T-helper 2 cell treated with Interferon-gamma antibody and Interleukin-4, amounts not matched to agents 5 μg/mL and 100 μg/mL, for 36 hours (primary cell): ENCODE measurements at places on chromosomes 13 and 19.
A peak's percentile ranks its signal among the peaks of the same experiment; 100 is the strongest.

- peak; percentile 2 for DNase-seq
- H3K4me3 ChIP-seq, result no peak overlapping the region
- H3K4me1 ChIP-seq, result no peaks in the 10 kb centered on the region
Measured at GRCh38 chr19:29488316-29488715, 37.5 kb upstream of the VSTM2B start.

- DNase-seq, result no peak
- no peak overlapping the region for H3K4me3 ChIP-seq
- peaks cover 3% of the 10 kb centered on the region for H3K4me1 ChIP-seq
- no peak overlapping the region for H3K27ac ChIP-seq
- no peaks in the 10 kb centered on the region for H3K36me3 ChIP-seq
Measured at GRCh38 chr13:78589206-78589605, 14.1 kb downstream of the POU4F1 start.

DNA sequence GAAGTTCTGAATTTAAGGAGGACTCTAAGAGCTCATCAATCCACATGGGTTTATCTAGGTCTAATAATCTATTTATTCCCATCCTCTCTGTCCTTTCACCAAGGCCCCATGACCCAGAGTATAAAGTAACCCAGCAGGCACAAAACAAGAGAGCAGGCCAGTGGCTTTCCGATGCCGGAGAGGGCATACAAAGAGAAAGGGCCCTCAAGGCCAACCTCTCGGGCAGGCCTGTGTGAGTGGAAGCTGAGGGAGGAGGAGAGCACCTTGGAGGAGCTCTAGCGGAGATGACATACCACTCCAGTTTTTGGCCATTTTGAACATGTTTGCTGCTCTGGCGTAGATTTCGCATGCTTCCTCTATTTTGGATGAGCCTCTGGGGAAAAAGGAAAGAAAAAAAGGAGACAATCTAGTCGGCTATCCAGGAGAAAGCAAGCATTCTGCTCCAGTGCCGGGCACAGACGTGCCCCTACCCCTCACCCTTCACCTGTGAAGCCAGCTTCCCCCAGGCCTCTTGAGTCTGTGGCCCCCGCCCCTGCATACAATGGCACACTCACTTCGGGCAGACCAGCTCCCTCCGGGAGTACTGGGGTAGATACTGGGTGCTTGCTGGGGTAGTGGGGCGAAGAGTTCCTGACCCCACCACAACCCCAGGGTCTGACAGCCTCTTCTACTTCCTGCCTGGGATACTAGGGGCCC, 11.6 kb downstream of the NAPA start:
- H3K27me3 ChIP-seq, result no peaks in the 10 kb centered on the region
- peaks cover 10% of the 10 kb centered on the region for H3K36me3 ChIP-seq
- no peaks in the 10 kb centered on the region for H3K4me1 ChIP-seq
- no peak for DNase-seq
- H3K4me3 ChIP-seq, result no peak overlapping the region

DNA sequence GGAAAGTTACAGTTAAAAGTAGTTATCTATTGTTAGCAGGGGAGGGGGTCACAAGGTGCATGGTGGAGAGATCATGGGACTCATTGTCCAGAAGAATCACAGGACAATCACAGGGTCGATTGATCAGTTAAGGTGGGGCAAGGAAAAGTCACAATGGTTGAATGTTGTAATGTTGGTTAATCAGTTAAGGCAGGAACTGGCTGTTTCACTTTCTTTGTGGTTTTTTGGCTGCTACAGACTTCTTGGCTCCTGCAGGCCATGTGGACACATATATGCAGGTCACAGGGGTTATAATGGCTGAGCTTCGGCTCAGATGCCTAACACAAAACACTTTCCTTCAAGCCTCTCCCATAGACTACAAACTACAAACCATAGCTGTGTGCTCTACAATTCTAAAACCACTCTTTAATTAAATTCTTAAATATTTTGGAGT, 6.9 kb upstream of the ZNF431 start:
- peaks cover 2% of the 10 kb centered on the region for H3K4me1 ChIP-seq
- H3K36me3 ChIP-seq, result peaks cover 2% of the 10 kb centered on the region
- no peak for DNase-seq

DNA sequence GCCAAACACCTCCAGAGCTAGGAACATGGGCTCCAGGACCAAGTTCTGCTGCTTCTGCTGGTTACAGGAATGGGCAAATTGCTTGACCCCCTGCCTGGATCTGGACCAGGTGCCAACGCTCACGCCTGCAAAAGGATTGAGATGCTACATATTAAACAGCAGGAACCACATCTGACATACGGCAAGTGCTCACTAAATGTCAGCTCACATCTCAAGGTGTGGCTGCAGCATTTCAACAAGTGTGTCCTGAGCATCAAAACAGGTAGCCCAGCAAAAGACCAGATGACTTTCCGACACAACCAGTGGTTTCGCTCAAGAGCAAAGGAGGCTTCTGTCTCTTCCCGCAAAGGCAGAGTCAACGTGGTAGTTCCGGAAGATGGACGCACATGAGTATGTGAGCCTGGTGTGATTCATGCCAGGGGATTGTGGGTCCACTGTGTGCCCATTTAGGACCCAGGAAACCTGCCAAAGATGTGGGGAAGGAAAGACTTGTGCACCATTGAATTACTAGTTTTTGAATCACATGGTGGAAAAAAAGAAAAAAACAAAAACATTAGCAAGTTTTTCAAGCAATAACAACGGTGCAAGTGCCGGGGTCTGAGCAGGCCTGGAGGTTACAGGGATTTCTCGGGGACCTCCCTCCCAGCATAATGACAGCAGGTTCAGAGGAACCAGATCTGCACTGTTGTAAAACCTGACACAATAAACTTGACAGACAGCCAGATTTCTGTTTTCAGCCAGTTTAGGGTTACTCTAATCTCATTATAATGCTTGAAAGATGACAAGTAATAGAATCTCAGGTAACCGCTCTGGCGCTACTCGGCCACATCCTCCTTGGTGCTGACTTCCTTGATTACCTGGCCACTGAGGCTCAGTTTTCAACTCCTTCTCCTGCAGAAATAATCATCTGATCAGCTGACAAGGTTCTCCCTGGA, 77.9 kb downstream of the SOX1 start:
- H3K27ac ChIP-seq, result no peak overlapping the region
- H3K27me3 ChIP-seq, result no peaks in the 10 kb centered on the region
- no peak overlapping the region for H3K4me3 ChIP-seq
- no peaks in the 10 kb centered on the region for H3K36me3 ChIP-seq

- H3K4me3 ChIP-seq, result no peak overlapping the region
- H3K4me1 ChIP-seq, result no peaks in the 10 kb centered on the region
- DNase-seq, result no peak
- no peak overlapping the region for H3K27ac ChIP-seq
- H3K27me3 ChIP-seq, result no peaks in the 10 kb centered on the region
Measured at GRCh38 chr13:82878536-82878935, 1003.7 kb downstream of the SLITRK1 start.

DNA sequence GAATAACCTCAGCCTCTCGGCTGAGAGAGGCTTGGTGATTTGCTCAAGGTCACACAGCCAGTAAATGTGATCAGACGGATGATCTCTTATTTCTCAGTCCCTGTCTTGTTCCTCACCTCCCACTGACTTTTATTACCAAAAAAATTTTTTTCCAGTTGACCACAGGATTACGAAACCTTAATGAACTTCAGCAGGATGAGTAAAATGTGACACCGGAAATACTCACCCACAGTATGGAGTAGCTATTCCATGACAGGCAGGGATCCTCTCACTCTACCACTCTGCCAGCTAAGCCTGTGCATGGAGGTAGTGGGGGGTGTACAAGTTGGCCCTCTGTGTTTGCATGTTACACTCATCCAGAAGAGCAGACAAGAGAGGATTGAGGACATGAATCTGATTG, 916.4 kb downstream of the UQCRFS1 start:
- no peak overlapping the region for H3K4me3 ChIP-seq
- DNase-seq, result no peak

GRCh38 chr19:15014579-15014978, 34.7 kb upstream of the CASP14 start:
- H3K27ac ChIP-seq, result no peak overlapping the region
- H3K4me1 ChIP-seq, result no peaks in the 10 kb centered on the region
- DNase-seq, result no peak
- H3K4me3 ChIP-seq, result no peak overlapping the region
- no peaks in the 10 kb centered on the region for H3K36me3 ChIP-seq

GRCh38 chr13:77692746-77693448, 4.6 kb upstream of the SLAIN1 start:
- H3K4me3 ChIP-seq, result no peak overlapping the region

DNA sequence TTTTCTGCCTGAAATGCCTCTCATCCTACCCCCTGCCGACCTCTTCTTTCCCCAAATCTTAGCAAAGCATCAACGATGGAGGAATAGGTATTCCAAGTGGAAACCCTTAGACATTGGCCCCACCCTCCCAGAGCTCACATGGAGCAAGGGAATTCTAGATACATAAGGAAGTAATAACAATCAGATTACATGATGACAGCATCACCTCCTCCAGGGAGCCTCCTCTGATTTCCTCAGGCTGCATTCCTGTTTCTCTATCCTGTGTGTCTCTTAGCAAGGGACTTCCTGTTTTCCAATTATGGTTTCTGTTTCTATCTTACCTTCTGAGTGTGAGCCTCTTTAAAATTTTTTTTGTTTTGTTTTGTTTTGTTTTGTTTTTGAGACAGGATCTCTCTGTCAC, 246.6 kb downstream of the TSHZ3 start:
- no peak overlapping the region for H3K4me3 ChIP-seq
- no peaks in the 10 kb centered on the region for H3K27me3 ChIP-seq
- no peak for DNase-seq
- no peak overlapping the region for H3K27ac ChIP-seq
- H3K36me3 ChIP-seq, result no peaks in the 10 kb centered on the region

- H3K27ac ChIP-seq, result peak overlapping the region; percentile 90
- H3K36me3 ChIP-seq, result peaks cover 35% of the 10 kb centered on the region
- DNase-seq, result peak; percentile 33
Measured at GRCh38 chr19:45087531-45087930, 5.4 kb upstream of the PPP1R37 start.

GRCh38 chr13:41193469-41193868, 900 bp downstream of the KBTBD7 start:
- no peak for DNase-seq
- peak overlapping the region; percentile 94 for H3K4me3 ChIP-seq
- H3K36me3 ChIP-seq, result peaks cover 32% of the 10 kb centered on the region
- H3K27me3 ChIP-seq, result no peaks in the 10 kb centered on the region

DNA sequence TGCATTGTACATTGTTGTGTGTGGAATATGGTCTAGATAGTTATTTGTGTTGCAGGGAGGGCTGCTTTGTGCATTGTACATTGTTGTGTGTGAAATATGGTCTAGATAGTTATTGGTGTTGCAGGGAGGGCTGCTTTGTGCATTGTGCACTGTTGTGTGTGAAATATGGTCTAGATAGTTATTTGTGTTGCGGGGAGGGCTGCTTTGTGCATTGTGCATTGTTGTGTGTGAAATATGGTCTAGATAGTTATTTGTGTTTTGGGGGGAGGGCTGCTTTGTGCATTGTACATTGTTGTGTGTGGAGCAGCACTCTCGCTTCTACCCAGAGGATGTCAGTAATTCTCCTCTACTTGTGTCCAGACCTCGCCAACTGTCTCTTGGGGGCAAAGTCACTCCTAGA, 36.3 kb upstream of the ZNF835 start:
- DNase-seq, result no peak
- no peaks in the 10 kb centered on the region for H3K4me1 ChIP-seq
- H3K36me3 ChIP-seq, result peaks cover 3% of the 10 kb centered on the region
- H3K27me3 ChIP-seq, result no peaks in the 10 kb centered on the region
- H3K4me3 ChIP-seq, result no peak overlapping the region

GRCh38 chr13:102020611-102021216, 381.1 kb downstream of the FGF14 start:
- H3K36me3 ChIP-seq, result no peaks in the 10 kb centered on the region
- H3K4me3 ChIP-seq, result no peak overlapping the region
- no peak overlapping the region for H3K27ac ChIP-seq
- no peaks in the 10 kb centered on the region for H3K27me3 ChIP-seq

- H3K4me1 ChIP-seq, result no peaks in the 10 kb centered on the region
- DNase-seq, result no peak
- H3K4me3 ChIP-seq, result no peak overlapping the region
- no peak overlapping the region for H3K27ac ChIP-seq
Measured at GRCh38 chr13:58190577-58190976, 559.0 kb downstream of the PCDH17 start.

DNA sequence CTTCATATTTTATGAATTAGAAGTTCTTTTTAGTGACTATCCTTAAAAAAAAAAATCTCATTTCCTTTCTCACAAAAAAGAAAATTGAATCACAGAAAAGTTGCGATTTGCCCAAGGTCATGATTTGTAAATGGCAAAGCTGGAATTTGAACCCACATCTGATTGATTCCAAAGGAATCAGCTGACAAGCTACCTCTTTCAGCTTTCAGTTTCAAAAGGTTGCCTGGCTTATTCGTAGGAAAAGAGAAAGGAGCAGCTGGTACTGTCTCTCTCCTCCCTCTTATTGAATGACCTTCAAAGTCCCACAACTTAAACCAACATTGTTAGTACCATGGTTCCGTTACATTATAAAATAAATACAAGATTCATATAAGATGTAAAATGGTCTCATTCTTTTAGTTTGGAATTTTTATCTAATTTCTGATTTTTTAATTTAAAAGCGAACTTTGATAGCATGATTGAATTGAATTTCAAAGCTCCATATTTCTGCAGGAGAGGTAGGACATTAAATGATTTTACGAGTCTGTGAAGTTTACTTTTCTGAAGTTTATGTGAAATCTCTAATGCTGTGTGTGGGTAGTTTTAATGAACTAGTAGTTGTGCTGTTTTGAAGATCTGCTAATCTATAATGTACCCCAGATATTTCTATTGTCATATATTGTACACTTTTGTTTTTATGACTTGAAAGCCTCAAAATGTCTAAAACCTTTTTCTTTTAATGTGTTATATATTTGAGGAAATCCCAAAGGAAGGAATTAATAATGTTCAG, 18.5 kb upstream of the KCTD4 start:
- H3K27me3 ChIP-seq, result no peaks in the 10 kb centered on the region
- peaks cover 7% of the 10 kb centered on the region for H3K36me3 ChIP-seq
- DNase-seq, result no peak
- peaks cover 4% of the 10 kb centered on the region for H3K4me1 ChIP-seq
